ENCODE measurements at places on chromosomes 5 and 9.

- DNase-seq = no peak
Measured at GRCh38 chr5:100232736-100233135, 302.4 kb upstream of the FAM174A start.

GRCh38 chr5:54804086-54804485 is 181.3 kb downstream of the ESM1 start:
- DNase-seq = no peak

- no peak for DNase-seq
Measured at GRCh38 chr9:134620751-134621557, 20.6 kb upstream of the COL5A1 start.

DNA sequence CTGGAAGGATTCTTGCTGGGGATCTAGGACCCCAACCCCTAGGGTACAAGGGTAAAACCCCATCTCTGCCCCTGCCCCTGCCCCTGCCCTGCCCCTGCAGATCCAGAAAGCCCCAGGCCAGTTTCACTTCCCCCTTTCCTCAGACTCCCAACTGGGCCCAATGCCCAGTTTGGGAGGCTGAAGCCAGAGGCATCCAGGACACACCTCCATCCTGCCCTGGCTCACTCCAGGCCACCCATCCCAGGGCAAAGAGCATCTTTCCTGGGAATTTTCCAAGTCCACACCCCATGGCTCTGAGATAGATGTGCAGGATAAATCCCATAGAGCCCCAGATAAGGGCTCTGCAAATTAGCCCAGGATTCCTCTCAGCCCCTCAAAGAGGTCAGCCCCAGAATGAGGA is 17.4 kb downstream of the CNTFR start:
- no peak for DNase-seq

- DNase-seq = no peak
Measured at GRCh38 chr5:172527559-172527958, 73.2 kb upstream of the SH3PXD2B start.

DNA sequence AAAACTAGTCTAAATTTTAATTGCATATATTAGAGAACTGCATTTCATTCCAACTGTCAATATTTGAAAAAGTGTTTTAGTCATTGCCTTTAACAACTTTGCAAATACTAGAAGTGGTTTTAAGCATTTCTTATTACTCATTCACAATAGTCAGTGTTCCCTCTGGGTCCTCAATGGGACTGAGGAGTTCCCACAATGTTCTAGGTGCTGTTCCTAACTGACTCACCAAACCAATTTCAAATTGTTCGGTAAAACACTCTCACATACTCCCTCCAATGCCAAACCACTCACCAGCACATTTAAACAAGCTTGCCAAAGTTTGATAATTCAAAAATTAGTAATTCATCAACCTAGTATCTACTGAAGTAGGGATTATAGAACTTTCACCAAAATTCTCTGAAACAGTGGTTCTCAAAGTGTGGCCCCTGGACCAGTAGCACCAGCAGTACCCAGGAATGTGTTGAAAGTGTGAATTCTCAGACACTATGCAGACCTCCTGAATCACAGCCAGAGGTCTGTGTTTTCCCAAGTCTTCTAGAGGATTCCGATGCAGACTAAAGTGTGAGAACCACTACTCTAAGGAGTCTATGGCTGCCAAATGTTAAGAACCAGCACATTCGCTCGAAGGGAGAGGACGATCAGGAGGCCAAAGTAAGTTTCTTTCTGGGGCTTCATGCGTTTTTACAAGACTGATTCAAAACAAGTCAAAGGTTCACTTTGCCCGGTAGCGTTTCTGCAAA is 72.8 kb downstream of the APBA1 start:
- no peak for DNase-seq

DNA sequence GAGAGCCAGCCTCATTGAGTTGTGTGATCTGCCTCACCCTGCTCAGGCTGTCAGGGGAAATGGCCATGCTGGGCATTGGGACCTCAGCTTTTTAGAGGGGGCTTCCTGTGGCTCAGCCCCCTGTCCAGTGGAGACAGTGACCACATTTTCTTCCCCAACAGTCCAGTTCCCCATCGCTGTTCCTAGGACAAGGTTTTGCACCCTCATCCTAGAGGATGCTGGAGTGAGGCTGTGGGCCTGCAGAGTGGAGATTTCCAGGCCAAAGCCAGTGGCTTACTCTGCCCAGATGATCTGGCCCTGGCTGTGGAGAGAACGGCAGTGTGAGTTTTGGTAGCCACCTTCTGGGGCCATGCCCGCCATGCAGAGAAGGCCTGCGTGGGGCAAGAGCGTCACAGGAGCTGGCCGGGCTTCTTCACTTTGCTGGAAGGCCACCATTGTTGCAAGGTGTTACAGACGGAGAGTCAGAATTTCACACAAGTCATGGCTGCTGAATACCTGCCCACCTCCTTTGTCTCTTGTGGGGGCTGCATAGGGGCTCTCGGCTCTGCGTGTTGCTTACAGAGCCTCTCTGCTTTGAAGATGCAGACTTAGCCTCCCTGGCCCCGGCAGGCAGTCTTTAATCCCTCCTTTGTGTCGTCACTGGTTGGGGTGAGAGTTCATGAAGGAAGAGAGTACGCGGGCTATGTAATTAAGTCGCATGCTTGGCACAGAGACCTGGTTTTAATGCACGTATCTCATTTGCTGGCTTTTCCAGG is 35.2 kb upstream of the PITX1 start:
- no peak for DNase-seq

- no peak for DNase-seq
Measured at GRCh38 chr9:74901001-74901400, 13.3 kb upstream of the TRPM6 start.

DNA sequence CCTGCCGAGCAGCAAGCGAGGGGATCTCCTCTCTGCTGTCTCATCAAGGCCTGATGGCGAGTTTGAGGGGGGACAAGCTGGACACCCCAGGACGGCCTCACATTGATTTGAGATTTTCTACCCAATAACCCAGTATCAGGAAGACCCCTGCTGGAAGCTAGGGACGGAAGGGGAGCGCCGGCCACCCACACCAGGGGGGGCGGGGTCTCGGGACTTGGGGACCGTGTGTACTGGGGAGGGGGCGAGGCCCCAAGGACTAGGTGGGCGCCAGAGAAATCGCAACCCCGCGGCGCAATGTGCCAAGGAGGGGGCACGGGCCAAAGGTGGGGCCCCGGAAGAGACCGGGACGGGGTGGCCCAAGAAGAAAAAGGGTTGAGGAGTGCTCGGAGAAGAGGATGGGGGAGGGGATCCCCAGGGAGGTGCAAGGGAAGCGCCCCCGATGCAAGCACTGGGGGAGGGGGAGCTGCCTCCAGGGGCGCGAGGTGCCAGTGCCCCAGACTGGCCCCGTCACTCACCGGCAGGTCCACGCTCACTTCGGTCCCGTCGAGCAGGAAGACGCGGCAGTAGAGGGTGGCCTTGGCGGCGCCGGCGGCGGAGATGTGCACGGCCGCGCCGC is 1.1 kb downstream of the EPB41L4B start:
- peak; percentile 46 for DNase-seq

GRCh38 chr5:143401227-143402016 is 2.1 kb downstream of the NR3C1 start:
- peak; percentile 43 for DNase-seq

DNA sequence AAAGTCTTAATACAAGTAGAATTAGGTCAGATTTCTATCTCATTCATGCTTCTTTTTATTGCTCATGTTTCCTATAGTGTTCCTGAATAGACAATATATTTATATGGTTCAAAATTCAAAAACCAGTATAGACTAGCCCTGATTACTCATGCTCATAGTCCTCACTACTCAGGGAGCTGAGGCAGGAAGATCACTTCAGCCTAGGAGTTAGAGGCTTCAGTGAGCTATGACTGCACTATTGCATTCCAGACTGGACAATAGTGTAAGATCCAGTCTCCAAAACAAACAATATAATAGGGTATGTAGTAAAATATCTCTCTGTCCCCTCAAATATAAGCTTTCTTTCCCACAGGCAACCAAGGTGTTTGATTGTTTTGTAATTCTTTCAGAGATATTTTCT is 2.4 kb downstream of the ANKRD31 start:
- no peak for DNase-seq

- no peak for DNase-seq
Measured at GRCh38 chr9:69330580-69330979, 5.6 kb downstream of the ENTREP1 start.

- no peak for DNase-seq
Measured at GRCh38 chr5:137833463-137833862, 34.2 kb upstream of the MYOT start.

GRCh38 chr5:40402007-40402364 is 277.7 kb upstream of the PTGER4 start:
- no peak for DNase-seq

- DNase-seq = no peak
Measured at GRCh38 chr9:127050591-127051001, 71.8 kb downstream of the ANGPTL2 start.

GRCh38 chr5:110414360-110414759 is 312.1 kb downstream of the TMEM232 start:
- DNase-seq = no peak

- DNase-seq = no peak
Measured at GRCh38 chr5:19928562-19929421, 59.2 kb downstream of the CDH18 start.

DNA sequence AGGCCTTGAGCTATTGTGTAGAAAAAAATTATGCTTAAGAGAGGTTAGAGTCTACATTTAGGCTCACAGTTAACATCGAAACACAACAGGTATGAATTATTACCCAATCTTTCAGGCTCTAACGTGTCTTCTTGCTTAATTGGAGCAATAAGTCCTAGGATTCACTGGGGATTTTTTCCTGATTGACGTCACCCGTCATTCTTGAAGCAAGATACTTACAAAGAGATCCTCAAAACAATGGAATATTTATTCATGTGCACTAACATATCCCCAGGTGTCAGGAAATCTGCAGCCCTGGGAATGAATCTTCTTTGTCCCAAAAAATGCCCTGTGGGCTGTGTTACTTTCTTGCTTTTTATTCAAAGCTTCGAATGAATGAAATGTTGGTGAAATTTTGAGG is 413.5 kb downstream of the NFIB start:
- DNase-seq = no peak

DNA sequence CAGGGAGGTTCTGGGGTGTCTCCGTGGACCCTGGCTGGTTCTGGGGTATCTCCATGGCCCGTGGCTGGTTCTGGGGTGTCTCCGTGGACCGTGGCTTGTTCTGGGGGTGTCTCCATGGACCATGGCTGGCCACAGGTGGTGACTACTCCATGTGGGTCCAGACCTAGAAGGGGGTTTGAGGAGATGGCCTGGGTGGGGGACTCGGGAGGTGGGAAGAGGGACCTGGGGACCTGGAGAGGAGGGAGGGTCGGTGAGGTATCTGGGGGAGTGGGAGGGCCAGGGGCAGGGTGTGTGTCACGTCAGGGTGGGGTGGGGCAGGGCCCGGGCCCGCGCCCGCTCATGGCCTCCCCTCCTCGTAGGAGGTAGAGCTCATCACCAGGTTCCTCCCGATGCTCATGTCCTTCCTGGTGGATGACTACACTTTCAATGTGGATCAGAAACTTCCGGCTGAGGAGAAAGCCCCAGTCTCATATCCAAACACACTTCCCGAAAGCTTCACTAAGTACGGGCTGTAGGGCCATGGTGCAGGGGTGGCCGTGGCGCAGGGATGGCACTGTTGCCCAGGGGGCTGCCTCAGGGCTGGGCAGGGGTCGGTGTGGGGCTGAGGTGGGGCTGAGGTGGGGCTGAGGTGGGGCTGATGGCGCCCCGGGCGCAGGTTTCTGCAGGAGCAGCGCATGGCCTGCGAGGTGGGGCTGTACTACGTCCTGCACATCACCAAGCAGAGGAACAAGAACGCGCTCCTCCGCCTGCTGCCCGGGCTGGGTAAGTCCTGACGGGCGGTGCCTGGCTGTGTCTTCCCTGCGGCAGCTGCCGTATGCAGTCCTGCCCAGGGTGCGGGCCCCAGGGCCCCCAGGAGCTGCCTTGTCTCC is 10.7 kb upstream of the TOR4A start:
- DNase-seq = no peak

- DNase-seq = peak; percentile 51
Measured at GRCh38 chr5:32589942-32590869, 4.8 kb downstream of the SUB1 start.

GRCh38 chr9:35533398-35533797 is 43.5 kb downstream of the RUSC2 start:
- DNase-seq = no peak

- peak; percentile 88 for DNase-seq
Measured at GRCh38 chr9:98707166-98708102, 1.3 kb downstream of the GABBR2 start.

DNA sequence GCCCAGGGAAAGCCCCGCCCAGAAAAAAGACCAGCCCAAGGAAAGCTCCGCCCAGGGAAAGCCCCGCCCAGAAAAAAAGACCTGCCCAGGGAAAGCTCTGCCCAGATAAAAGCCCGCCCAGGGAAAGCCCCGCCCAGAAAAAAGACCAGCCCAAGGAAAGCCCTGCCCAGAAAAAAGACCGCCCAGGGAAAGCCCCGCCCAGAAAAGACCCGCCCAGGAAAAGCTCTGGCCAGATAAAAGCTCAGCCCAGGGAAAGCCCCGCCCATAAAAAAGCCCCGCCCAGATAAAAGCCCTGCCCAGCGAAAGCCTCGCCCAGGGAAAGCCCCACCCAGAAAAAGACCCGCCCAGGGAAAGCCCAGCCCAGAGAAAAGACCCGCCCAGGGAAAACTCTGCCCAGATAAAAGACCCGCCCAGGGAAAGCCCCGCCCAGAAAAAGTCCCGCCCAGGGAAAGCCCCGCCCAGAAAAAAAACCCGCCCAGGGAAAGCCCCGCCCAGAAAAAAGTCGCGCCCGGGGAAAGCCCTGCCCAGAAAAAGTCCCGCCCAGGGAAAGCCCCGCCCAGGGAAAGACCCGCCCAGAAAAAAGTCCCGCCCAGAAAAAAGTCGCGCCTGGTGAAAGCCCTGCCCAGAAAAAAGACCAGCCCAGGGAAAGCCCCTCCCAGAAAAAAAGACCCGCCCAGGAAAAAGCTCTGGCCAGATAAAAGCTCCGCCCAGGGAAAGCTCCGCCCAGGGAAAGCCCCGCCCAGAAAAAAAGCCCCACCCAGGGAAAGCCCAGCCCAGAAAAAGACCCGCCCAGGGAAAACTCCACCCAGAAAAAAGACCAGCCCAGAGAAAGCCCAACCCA is 11.9 kb downstream of the GRIN1 start:
- no peak for DNase-seq

- DNase-seq = no peak
Measured at GRCh38 chr5:36561601-36562000, 44.8 kb upstream of the SLC1A3 start.

- DNase-seq = peak; percentile 93
Measured at GRCh38 chr5:31048282-31049270, 144.9 kb upstream of the CDH6 start.
